ENCODE measurements at places on chromosomes 13 and 19.

DNA sequence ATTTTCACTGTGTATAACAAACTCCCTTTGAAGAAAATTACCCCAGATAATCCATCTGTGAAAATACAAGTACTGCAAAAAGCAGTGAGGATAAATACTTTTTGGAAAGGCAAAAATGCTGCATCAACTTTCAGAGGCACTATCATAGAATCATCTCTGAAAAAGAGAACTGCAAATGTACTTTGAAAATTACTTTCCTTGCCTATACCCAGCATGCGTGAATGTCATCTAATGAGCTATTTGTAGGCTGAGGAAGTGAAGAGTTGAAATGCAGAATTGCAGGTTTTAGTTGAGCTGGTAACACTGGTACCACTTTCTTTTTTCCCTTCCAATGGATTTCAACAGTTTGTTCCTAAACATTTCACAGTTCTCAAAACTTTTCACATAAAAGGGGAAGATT is 196.7 kb downstream of the TBC1D4 start:
- DNase-seq = no peak

- DNase-seq = peak; percentile 98
These were observed at the start of gene ZNF285 for GRCh38 chr19:44401139-44402115. ZNF285 (minus strand) TSS chr19:44401608; CDS start chr19:44397213, 4,395 bp downstream.

GRCh38 chr13:108828086-108828815 is 198.8 kb downstream of the MYO16 start:
- DNase-seq = no peak

GRCh38 chr13:30726192-30726591 is 9.2 kb upstream of the ALOX5AP start:
- DNase-seq = no peak

DNA sequence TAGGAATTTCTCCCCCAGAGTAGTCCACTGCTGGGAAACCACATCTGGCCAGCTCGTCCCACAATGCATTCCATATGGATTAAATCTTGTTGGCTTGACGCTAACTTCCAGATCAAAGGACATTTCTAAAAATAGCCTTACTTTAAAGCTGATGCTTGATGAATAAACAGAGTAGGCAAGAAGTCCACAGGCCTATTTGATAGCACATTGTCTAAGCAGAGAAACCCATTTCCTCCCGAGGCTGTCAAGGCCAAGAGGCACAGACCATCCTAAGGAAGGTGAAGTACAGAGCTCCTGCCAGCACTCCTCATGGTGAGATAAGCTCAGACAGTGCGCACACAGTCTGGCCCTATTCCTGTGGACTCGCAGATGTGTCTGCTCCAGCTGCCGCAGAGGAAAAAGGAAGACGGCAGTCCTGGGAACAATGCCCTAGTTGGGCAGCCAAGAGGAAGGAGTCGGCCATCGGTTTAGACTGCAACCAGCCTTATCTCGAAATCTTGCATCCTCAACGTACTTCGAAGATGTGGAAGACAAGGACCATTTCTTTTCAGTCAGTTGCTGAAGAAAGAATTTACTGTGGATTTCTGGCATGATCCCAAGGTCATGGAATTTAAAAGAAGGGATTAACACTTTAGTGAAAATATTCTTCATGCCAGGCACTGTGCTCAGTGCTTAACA is 156.8 kb downstream of the RGCC start:
- peak; percentile 96 for DNase-seq

GRCh38 chr13:99075268-99076191 is 97.7 kb upstream of the DOCK9 start:
- DNase-seq = no peak

GRCh38 chr19:45087531-45087930 is 5.4 kb upstream of the PPP1R37 start:
- no peak for DNase-seq

DNA sequence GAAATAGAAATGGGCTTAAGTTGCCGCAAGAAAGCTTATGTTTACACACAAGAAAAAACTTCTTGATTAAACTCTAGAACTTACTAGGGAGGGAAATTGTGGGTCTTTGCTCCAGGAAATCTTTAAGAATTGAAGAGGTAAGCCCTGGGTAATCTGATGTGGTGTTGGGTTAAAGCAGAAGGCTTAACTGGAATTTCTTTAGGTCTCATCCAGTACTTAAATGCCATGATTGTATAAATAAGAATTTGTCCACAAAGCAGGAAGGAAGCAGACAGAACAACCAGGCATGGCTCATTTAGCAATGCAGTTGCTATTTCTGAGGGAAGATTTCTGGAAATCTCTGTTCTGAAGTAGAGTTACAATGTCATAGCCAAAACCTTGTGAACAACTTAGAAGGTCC is 360.4 kb downstream of the KLF5 start:
- DNase-seq = no peak

All from fibroblast of mammary gland (primary cell).